ENCODE measurements at places on chromosomes 2 and 18. TPM values are rescaled to one million over a fixed set of nuclear protein-coding genes. Genes with fewer than 3 reads are reported as not detected.

CNTNAP5 gene
- not detected for total RNA-seq

FAM110C gene
- total RNA-seq: 0.51 TPM

CCDC121 gene
- 12.3 TPM for total RNA-seq

KLHL29 gene
- 8.7 TPM for total RNA-seq

DRC1 gene
- 1.9 TPM for total RNA-seq

SERPINB13 gene
- total RNA-seq: not detected

FOXI3 gene
- total RNA-seq: not detected

DNAH7 gene
- total RNA-seq: 10.0 TPM

GALNT14 gene
- total RNA-seq: 4.0 TPM

EFR3B gene
- 6.1 TPM for total RNA-seq

EGR4 gene
- not detected for total RNA-seq

LGALSL gene
- 6.8 TPM for total RNA-seq

EIF5B gene
- 83.5 TPM for total RNA-seq

All from uterus (tissue), 4 donors.